ENCODE measurements at places on chromosomes 3 and 15. TPM values are rescaled to one million over a fixed set of nuclear protein-coding genes. Genes with fewer than 3 reads are reported as not detected.
A peak's percentile ranks its signal among the peaks of the same experiment; 100 is the strongest.

The SNX1 gene
- 44.8 TPM for total RNA-seq

The CCR4 gene
- 0.33 TPM for total RNA-seq

The STARD5 gene
- 3.0 TPM for total RNA-seq

The LAMB2 gene
- total RNA-seq, result 1,180 TPM

The KLHL6 gene
- total RNA-seq, result 1.4 TPM

The VPS8 gene
- 22.7 TPM for total RNA-seq

The PLSCR4 gene
- 22.9 TPM for total RNA-seq

The STXBP5L gene
- total RNA-seq, result not detected

The NAALADL2 gene
- total RNA-seq, result 2.5 TPM

The KBTBD12 gene
- 4.4 TPM for total RNA-seq

The ATP13A4 gene
- total RNA-seq, result not detected

The ASTE1 gene
- 2.6 TPM for total RNA-seq

DNA sequence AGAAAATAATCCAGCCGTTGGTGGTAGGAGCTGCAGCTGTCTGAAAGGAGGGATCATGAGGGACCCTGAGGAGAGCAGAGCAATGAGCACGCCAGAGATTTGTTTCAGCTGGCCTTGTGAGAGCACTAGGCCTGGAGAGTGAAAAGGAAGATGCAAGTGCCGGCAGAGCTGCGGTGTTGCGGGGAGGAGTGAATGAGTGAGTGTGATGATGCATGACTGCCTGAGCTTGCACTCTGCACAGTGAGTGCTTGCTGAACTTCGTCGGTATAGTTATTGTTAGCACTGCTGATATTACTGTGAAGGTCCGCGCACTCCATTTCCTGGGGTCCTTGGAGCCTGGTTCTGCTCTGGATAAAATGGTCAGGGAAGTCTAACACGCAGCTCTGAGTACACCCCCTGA is 23.2 kb downstream of the EIF1B start:
- no peak for DNase-seq

DNA sequence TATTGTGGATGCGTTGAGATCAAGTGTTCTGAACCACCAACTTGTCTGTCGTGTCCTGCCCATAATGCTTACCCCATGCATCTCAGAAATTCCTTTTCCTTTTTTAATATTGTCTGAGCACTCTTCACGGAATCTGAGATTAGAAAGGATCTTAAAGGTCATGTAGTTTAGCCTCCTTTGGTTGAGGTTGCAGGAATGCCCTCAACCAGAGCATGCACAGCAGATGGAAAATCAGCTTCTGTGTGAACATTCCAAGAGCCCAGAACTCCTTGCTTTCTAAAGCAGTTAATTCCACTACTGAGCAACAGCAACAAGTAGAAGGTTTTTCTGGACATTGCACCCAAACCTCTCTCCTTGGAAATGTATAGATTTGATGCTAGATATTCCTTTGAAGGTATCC is 153.7 kb downstream of the TPRG1 start:
- no peak for DNase-seq

DNA sequence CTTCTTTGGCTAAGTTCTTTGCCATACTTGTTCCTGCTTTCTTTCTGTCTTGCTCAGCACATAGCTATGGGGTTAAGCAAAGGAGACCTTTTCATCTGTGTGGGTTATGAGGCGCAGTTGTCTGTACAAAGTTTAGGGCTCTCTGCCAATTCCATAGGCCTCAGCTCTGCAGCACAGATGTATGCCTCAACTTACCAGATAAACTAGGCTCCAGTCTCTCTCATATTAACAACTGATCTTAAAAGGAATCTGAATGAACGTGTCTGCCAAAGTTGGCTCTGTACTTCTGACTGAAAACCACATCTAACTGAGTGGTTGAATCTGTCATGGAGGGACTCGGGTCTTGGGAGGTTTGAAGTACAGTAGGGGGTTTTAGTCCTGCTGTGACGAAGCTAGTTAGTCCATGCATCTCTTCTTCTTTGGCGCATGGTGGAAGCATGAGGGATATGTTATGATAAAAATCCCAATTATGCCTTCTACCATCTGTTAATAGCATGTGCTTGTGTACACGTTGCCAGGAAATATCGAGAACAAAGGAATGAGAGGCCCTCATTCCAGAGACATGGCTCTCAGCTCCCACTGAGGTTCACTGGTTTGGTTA is 114.6 kb upstream of the TSC22D2 start:
- DNase-seq, result no peak

- DNase-seq, result no peak
Measured at GRCh38 chr3:41697702-41698101, 264.2 kb downstream of the ULK4 start.

- no peak for DNase-seq
Measured at GRCh38 chr15:33328106-33328505, 17.3 kb downstream of the RYR3 start.

GRCh38 chr3:71078723-71079525 is 504.6 kb downstream of the FOXP1 start:
- no peak for DNase-seq

- DNase-seq, result no peak
Measured at GRCh38 chr15:93252780-93253179, 163.8 kb upstream of the RGMA start.

- no peak for DNase-seq
Measured at GRCh38 chr3:133831966-133832801, 26.6 kb downstream of the SRPRB start.

GRCh38 chr3:167302678-167303077 is 77.4 kb downstream of the ZBBX start:
- no peak for DNase-seq

GRCh38 chr3:72446218-72447058 is 401.8 kb downstream of the SHQ1 start:
- DNase-seq, result peak; percentile 61

DNA sequence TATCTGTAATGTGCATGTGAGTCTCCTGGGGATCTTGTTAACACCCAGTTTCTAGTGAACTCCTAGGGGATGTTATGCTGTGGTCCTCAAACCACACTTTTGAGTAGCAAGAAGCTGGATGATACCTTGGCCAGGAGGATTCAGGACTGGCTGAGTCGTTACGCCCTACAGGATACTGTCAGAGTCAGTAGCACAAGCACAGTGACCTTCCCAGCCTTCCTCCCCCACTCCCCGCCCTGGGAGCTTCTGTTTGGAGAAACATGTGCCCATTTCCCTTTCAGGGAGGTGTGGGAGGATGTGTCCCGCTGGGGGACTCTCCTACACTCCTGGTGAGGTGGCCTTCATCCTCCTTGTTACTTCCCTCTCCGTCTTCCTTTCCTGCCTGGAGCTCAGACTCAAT is 76.4 kb upstream of the TRPM1 start:
- peak; percentile 43 for DNase-seq

- DNase-seq, result no peak
Measured at GRCh38 chr3:25870452-25870851, 80.6 kb downstream of the OXSM start.

GRCh38 chr3:129052675-129053074 is 7.9 kb upstream of the GP9 start:
- peak; percentile 64 for DNase-seq

DNA sequence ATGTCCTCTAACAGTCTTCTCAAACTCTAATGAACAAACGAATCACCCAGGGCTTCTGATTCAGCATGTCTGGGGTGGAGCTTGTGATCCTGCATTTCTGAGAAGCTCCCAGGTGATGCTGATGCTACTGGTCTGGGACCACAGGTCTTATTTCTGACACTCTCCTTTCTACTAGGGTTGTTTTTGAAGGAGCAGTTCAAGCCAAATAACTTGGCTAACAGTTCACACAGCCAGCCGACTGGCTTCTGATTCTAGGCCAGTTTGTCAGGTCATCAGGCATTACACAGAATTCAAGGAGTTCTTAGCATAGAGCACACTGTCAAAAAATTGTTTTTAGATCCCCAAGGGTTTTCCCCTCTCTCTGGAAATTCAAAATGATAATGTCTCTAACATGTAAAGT is 100.7 kb downstream of the TIGIT start:
- DNase-seq, result no peak

- DNase-seq, result no peak
Measured at GRCh38 chr3:54831112-54831511, 96.7 kb downstream of the LRTM1 start.

GRCh38 chr15:73935547-73935946 is 9.3 kb downstream of the LOXL1 start:
- no peak for DNase-seq

GRCh38 chr15:70415398-70415797 is 317.7 kb upstream of the TLE3 start:
- no peak for DNase-seq

GRCh38 chr3:157408499-157409149 is 28.0 kb upstream of the PTX3 start:
- DNase-seq, result no peak

GRCh38 chr3:79954756-79955155 is 187.0 kb upstream of the ROBO1 start:
- DNase-seq, result no peak

- no peak for DNase-seq
Measured at GRCh38 chr3:17402442-17402841, 340.0 kb downstream of the TBC1D5 start.

- DNase-seq, result no peak
Measured at GRCh38 chr15:48222627-48223026, 16.5 kb downstream of the SLC12A1 start.

DNA sequence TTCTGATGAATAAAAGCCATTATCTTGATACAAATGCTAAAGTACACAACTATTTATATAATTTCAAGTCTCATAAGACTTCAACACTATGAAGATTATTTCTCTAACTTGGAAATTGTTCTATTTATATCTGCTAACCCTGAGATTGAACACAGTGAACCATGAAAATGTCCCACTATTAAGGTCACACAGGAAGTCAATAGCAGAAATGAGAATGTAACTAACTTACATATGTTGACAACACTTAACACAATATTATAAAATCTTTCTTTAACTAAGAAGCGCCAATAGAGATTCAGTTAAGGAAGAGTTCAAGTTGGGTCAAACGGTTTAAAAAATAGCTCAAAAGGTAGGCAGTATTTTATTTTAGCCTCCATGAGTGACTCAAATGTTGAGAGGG is 551.8 kb upstream of the CBLB start:
- DNase-seq, result no peak

Data from right atrium auricular region (tissue), 2 donors.